ENCODE measurements at places on chromosomes 16 and 17.

DNA sequence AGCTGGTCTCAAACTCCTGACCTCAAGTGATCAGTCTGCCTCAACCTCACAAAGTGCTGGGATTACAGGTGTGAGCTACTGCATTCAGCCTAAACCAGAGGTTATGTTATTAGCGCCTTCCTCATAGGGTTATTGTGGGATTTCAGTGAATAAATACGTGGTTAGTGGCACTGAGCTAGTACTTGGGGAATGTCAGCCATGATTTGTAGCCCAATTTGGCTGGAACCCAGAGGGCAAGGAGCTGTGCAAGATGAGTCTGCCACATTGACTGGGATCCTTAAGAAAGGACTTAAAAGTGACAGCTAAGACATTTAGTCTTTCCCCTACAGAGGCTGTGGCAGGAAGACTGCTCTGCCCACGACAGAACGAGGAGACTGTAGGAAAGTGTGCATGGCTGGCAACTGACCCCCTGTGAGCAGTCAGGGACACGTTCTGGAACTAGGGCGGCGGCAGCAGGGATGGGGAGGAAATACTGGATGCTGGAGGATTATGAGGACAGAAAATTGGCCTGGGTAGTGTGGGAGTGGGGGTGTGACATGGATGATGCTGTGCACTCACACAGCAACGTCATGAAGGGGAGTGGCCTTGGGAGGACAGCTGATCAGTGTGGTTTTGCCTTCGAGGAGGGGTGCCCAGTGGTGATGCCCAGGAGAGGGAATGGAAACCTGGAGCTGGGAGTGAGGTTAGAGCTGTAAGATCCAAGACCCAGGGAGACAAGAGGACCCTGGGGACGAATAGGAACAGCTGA lies 14.6 kb downstream of the ATP5PD start:
- DNase-seq = peak; percentile 93

GRCh38 chr17:489758-490329 lies 137.2 kb upstream of the RPH3AL start:
- peak; percentile 74 for DNase-seq

DNA sequence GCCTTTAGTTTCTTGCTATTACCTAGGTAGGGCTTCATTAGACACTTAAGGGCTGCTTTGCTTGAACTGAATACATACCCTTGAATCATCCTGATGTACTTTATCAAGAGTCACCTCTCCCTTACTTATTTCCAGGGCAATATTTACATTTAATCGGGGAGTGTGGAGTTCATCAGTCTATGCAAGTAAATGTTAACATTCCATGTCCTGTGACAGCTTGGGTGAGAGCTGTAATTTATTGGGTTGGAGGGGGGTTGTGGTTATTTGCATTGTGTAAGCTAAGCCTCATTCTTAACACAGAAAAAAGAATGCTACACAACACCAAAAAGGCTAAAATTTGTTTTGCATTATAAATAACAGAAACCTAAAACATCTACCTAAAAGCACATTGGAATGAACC lies 16.7 kb downstream of the KCNJ16 start:
- DNase-seq = no peak

DNA sequence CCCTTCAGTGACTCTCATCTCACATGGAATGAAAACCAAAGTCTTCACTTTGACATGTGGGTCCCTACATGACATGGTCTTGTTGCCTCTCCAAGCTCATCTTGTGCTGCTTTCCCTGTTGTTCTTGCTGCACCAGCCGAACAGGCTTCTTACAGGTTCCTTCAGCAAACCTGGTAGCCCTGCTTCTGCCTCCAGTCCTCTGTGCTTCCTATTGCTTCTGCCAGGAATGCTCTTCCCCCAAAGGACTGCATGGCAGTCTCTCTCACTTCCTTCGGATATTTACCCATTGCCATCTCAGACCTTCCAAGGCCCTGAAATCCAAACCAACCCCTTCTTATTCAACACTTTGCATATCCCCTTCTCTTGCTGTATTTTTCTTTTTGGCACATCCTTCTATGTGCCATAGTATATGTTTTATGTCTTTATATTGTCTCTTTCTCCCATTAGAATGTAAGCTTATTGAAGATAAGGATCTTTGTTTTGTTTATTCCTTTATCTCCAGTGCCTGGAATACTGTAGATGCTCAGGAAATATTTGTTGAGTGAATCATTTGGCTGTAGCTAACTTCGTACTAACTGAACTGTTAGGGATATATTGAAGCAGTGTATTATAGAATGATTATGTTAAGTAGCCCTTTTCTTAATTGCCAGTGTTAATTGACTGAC lies 57.9 kb upstream of the SLC12A3 start:
- DNase-seq = no peak

DNA sequence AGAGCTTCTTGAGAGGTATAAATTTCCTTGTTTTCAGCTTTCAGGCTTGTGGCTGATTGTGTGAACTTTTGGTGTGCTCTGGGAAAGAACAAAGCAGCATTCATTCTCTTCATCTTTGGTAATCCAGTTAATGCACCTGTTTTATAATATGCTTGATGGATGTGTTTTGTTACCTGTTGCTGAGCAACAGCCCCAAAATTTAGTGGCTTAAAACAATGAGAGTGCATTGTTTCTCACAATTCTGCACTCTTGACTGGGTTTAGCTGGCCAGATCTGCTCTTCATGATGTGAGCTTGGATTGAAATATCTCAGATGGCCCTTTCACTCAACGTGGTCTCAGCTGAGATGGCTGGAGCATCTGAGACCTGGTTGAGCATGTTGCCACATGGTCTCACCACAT lies 58.7 kb upstream of the NOL11 start:
- no peak for DNase-seq

DNA sequence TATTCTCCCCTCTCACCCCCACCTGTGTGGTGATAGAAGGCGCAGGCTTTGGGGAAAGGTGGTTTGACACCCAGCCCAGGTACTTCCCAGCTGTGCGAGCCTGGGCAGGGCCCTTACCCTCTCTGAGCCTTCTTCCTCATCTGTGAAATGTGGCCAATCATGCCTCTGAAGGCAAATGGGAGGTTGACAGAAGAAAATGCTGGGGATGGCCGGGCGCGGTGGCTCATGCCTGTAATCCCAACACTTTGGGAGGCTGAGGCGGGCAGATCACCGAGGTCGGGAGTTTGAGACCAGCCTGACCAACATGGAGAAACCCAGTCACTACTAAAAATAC lies 43.7 kb downstream of the CRISPLD2 start:
- DNase-seq = no peak
